ENCODE measurements at places on chromosomes 1 and 21.

DNA sequence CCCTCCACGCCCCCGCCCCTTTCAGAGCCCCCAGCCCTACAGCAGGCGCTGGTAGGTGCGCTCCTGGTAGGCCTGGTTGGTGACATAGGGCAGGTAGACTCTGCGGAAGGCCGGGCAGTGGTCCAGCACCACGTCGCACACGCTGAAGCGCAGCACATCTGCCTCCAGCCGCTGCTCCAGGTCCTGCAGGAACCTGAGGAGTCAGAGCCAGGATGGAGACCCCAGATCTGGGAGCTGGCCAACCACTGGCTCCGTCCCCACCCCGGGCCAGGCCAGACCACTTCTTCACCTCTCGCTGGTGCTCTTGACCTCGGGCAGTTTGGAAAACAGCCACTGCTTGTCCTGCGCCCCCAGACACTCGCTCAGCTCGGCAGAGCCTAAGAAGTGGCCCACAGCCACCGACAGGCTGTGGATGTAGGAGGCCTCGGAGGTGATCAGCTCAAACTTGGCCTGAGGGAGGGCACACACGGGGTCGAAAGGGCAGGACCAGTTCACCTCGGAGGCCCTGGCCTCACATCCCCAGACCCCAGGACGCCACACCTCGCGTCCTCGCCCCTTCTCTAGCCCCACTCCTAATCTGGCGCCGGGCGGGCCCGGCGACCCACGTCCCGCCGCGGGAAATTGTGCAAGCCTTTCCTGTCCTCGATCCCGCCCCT lies 6.4 kb downstream of the ARHGEF19 start:
- no peak for DNase-seq

DNA sequence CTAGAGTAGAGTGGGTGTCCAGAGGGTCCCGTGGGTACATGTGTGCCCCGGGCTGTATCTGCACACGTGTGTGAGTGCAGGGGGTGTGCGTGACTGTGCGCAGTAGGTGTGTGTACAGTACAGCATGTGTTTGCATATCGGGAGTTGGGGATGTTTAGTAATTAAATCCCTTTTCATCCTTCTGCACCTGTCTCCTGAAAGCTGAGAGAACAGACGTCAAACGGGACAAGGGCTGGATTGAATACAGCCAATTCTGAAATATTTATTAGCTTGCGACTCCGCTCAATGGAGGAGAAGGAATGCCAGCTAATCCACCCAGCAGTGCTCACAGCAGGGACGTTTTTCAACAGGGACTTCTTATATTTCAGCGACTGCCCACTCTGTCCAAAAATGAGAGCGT lies 44.7 kb upstream of the CASZ1 start:
- DNase-seq = no peak

GRCh38 chr1:5731110-5731423 lies 261.2 kb downstream of the NPHP4 start:
- DNase-seq = no peak

DNA sequence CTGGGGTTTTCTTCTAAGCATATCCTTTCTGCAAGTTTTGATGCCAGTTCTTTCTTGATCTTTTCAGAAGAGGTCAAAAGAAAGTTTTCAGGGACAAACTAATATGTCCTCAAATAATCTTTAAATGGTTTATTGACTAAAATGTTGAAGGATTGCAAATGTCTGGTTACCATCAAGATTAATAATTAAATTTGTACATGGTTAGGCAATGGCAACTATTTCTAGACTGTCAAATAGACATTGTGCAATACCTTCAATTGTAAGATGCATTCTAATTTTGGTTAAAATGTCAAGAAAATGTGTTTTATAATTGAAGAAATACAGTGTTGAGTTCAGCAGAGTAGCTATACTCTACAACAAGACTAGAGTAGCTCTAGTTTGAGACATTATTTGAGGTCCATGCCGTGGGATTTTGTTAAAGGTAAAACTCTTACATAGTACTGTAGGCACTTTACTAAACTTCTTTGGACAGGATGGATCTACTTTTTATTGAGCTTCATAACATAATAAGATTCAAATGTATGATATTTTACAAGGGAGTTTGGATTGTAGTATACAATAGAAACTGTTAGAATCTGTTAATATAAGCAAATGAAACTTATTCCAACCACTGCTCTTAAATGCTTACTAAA lies 22.6 kb downstream of the MAEL start:
- DNase-seq = no peak

DNA sequence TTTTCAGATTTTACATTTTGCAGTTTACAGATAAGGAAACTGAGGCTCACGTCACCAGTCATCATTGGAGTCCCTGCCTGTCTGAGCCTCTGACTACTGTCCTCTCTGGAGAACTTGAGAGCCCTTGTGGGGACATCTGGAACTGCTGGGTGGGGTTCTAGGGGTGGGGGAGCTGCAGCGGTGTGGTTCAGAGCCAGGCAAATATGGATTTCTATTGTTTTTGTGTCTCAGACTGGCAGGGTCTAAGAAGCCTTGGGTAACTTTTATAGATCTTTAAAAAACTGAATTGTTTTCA lies 46.9 kb downstream of the IER5 start:
- no peak for DNase-seq

DNA sequence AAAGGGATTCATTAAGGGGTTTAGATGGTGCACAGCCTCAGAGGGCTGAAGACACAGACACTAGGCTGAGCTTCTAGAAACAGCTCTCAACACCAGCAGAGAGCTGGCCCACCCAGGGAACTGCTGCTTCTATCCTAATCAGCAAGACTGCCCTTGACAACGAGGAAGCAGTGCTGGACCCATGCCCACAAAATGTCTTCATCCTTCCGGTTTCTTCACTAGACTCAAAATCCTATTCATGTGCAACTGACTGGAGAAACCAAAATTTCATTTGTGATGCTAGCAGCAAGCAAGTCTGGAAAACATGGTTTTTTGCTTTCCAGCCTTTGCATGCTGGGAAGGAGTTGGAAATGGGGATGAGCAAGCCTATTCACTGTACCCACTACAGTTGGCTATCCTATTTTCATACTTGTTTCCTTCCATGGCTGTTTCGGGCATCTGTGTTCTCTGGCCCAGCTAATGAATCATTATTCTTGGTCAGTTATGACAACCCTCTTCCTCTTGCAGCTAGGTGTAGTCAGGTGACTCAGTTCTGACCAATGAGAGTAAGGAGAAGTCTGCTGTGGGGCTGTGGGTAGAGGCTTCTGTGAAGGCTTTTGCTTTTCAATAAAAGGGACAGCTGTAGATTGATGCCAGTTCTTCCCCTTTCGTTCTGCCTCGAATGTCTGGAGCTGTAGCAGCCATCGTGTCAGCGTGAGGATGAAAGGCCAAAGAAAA lies 14.6 kb upstream of the TMEM61 start:
- DNase-seq = no peak

DNA sequence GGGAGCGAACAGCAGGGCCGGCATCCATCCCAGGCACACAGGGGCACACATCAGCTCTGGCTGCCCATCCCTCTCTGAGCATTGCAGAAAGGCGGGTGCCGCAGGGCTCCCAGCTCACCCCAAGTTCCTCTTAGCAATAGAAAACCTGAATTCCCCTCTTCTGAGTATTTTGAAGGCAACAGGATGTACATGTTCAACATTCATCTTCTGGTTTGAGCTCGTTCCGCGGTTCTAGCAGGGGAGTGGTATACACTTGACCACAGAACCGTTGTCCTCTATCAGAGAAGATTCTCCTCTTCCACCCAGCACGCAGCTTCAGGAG lies 23.6 kb downstream of the ACTA1 start:
- DNase-seq = no peak

DNA sequence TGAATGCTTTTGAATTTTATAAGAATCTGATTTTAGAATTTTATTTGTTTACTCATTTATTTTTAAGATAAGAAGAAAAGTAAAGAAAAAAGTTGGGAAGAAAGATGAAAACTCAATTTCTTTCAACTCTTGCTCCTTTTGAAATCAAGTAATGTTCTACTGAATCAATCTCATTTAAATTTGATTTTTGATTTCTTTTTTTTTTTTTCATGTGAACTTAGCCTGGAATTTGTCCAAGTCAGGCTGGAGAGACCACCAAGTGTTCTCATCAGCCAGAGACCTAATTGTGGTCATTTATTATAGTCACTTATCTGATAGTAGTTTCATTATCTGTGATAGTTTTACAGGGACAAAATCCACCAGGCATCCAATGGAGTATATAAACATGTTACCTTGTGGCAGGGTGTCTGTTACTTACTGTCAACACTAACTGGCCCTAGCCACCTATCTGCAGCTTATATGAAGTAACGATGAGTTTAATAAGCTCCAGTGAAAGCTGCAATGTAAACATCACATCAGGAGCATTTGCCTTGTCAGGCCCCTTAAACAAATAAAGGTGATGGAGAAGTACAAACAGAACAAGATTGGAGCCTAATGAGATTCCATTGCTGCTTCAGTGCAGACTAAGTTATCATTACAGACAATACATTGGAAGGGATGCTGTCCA lies 39.2 kb downstream of the HLX start:
- no peak for DNase-seq
